ENCODE measurements at places on chromosomes 6 and 20.

DNA sequence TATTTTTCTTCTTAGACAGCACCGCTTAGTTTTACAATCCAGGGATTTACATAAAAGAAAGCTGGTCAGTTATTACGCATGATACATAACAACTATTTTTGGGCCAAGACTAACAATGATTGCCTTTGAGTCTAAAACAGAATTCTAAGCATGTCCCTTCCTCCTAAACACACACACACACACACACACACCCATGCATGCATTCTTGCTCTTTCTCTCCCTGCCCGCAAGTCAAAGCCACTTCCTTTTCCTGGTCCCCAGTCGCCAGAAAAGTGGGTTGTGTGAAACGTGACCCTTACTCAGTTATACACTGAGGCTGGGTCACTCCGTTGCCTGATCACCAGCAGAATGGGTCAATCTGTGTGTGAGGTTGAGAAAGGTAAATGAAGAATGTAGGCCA, 31.4 kb downstream of the FYN start:
- DNase-seq: peak; percentile 57

GRCh38 chr6:77383026-77383425, 80.3 kb downstream of the HTR1B start:
- DNase-seq: no peak

DNA sequence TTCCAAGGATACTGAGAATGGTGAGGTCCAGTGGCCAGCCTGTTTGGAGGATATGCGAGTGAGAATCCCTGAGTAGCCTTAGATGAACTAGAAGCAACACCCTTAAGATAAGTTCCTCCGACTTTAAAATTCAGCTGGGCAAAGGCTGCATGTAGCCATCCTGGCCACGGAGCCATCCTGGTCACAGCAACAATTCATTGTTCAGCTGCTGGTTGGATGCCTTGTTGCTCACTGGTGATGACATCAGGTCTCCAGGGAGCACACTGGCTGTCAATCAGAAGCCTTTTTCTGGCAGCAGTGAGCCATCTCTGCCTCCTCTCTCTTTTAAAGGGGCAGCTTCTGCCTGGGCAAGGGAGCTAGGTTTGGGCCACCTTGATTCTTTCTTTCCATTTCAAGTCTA, 22.4 kb upstream of the RIMS4 start:
- DNase-seq: peak; percentile 10

DNA sequence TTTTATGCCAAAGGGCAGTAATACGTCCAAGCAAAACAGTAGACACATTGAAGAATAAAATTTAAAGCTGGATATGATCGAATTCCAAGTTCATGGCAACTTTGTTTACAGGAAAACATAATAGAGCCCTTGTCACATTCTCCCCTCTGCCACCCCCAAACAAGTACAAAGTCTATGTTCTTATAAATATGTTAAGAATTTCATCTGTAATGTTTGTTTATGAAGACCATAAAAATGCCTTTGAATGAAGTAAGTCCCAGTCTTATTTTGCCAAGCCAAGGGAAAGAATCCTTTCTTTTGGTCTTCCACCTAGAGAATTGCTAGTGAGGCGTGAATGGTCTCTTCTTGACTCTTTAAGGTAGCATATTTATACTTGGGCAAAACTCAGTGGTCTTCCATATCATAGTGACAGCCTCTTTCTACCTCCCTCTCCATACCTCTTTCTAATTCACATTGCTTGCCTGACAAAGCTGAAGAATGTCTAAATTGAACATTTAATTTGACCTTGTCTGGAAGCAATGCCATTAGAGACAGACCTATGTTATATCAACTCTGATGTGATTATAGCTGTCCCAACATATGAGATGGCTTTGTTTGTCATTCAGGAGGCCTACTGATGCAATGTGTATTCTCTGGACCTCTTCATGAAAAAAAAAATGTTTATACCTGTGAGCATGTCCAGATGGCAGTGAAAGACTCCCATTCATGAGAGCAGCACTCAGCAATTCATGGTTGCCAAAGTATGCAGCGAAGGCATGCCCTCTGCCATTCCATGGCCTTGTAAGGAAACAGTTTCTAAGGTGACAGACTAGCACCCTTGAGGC, 70.6 kb upstream of the CCN2 start:
- DNase-seq: peak; percentile 26

DNA sequence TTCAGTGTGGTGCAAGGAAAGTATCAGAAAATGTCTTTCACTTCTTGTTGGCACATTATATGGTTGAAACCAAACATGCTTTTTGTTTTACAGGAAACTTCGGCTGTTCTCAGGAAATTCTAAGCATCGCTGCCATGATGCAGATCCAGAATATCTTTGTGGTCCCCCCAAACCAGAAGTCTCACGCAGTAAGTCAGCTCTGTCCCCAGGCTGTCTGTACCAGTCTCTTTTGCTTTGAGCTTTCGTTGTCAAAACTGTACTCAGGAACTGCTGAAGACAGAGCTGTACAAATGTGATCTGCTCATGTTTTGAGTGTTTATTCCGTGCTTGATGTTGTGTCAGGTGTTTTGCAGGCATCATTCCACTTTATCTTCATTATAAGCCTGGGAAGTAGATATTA, 59.6 kb downstream of the DHX35 start:
- DNase-seq: no peak

DNA sequence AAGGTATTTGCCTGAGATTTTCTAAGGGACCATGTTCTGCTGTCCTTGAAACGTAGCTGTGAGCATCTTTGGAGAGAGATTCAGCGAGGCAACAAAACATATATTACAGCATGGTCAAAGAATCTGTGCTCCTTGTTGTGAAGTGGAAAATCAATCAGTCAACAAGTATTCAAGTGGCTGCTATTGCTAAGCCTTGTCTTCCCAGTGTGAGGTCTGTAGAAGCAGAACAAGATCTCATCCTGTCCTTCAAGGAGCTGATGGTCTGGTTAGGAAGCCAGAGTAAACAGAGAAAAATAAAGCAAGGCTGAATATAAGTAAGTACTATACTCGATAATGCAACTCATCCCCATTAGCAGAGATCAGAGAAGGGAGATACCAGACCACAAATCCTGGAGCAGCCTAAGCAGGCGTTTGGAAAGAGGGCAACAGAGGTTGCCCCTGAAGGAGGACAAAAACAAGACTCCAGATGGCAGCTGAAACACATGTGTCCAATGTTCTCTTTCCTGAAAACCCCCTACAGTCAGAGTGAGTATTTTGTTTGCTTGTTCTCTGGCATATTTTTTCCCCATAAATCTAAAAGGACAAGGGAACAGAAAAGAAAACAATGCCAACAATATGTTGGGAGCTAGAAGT, 392.0 kb downstream of the SYNE1 start:
- no peak for DNase-seq

GRCh38 chr20:3121955-3122610, 37.6 kb upstream of the AVP start:
- no peak for DNase-seq

GRCh38 chr6:47420394-47421371, 56.9 kb upstream of the CD2AP start:
- DNase-seq: peak; percentile 10

DNA sequence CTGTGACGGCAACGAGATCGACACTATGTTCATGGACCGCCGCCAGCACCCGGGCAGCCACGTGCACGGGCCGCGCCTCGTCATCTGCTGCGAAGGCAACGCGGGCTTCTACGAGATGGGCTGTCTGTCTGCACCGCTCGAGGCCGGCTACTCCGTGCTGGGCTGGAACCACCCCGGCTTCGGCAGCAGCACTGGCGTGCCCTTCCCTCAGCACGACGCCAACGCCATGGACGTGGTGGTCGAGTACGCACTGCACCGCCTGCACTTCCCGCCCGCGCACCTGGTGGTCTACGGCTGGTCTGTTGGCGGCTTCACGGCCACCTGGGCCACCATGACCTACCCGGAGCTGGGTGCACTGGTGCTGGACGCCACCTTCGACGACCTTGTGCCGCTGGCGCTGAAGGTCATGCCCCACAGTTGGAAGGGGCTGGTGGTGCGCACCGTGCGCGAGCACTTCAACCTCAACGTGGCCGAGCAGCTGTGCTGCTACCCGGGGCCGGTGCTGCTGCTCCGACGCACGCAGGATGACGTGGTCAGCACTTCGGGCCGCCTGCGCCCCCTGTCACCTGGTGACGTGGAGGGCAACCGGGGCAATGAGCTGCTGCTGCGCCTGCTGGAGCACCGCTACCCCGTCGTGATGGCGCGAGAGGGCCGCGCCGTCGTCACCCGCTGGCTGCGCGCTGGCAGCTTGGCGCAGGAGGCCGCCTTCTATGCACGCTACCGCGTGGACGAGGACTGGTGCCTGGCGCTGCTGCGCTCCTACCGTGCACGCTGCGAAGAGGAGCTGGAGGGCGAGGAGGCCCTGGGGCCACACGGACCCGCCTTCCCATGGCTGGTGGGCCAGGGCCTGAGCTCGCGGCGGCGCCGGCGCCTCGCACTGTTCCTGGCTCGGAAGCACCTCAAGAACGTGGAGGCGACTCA, 943 bp downstream of the ABHD16B start:
- DNase-seq: no peak

DNA sequence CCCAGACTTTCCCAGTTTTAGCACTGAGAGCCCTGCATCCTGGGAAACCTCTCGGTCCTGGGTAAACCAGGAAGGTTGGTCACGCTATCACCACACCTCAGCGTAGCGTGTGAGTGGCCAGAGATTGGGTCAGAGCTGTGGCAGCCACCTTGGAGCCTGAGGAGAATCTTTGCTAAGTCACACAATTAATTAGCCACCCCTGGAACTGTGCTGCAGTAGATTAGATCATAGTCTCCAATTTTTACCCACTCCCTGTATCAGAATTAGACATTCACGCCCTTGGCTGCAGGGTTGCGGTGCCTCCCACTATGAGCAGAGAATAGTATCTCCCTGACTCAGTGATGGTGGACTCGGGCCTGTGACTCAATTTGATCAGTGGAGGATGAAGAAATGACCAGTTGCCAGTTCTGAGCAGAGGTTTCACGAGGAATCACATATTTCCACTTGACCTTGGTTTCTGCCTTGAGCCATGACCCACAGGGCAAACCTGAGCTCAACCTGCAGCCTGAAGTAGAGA, 6.0 kb upstream of the PTGIS start:
- no peak for DNase-seq

DNA sequence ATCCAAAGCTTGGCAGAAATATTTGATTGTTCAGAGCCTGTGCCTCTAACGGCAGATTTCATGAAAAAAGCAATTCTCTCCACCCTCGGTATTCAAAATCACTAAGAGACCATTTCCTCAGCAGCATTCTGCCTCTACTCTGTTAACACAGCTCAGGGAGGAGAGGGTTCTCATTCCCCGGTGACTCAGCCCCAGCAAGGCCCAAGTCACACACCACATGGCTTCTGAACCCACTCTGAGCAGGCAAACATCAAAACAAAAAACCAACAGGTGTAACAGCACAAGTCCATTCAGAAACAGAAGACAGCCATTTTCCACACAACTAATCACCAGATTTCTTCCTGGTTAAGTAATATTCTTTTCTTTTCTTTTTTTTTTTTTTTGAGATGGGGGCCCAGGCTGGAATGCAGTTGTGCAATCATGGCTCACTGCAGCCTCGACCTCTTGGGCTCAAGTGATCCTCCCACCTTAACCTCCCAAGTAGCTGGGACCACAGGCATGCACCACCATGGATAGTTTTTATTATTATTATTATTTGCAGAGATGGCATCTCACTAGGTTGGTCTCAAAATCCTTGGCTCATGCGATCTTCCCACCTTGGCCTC, 55.4 kb downstream of the GFOD1 start:
- no peak for DNase-seq

DNA sequence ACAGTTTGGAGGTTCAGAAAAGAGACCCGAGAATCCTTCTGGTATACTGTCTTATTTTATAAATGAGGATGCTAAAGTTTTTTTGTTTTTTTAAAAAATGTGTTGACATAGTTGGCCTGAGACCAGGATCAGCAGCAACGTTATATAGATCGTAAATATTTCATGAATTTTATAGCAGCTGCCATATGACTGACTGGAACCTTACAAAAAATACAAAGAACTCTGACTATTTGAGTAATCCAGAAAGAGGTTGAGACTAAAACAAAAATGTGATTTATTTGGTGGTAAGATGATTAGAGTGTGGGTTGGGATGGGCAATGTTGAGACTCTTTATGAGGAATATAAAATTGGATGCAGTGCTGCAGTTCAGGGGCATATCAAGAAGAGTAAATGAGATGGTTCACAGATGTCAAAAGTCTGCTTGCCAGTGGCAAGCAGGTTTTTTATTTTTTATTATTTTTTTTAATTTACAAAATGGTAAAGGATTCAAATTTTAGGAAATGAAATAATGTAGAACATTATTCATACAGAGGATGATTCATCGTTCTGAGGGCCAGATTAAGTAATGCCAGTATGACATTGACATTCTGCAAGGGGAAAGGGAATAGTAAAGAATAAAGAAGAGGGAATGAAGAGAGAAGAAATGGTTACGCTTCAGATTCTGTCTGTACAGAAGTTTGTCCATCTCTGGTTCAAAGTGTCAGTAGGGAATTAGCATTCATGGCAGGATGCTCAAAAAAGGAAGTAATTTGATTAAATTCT, 58.5 kb downstream of the SCAF8 start:
- peak; percentile 68 for DNase-seq

GRCh38 chr6:152209211-152209610, 401.7 kb downstream of the ESR1 start:
- DNase-seq: no peak

- DNase-seq: peak; percentile 69
These were observed 154.6 kb downstream of the ZDHHC14 start for GRCh38 chr6:157535340-157536222.

- DNase-seq: no peak
These were observed 141.1 kb downstream of the CEBPB start for GRCh38 chr20:50331469-50332363.

DNA sequence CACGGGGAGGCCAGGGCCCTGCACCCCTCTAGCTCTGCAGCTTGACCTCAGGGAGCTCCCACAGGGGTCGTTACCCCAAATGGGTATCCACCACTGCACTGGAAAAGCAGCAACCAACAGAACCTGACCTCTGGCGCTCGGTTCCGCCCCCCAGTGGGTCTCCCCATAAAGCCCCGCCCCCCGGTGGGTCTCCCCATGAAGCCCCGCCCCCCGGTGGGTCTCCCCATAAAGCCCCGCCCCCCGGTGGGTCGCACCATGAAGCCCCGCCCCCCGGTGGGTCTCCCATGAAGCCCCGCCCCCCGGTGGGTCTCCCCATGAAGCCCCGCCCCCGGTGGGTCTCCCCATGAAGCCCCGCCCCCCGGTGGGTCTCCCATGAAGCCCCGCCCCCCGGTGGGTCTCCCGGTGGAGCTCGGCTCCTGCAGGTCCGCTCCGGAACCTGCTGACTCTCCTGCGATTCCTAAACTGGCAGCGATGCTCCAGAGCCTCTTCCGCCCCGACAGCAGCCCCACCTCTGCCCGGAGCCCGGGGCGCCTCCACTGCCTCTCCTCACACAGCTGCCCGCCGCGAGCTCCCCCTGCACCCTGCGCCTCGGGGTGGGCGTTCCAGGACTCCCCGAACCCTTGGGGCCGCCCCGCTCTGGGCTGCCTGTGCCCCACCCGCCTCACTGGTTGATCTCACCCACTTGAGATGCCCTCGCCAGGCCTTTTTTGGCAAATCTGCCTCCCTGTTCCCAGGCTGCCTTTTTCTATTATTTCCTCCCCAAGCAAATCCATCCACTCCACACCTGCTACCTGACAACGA, 12.1 kb downstream of the SLC2A4RG start:
- DNase-seq: no peak
